Right renal cortex interstitium (tissue), 3 donors: ENCODE measurements at places on chromosomes 11 and 22.

DNA sequence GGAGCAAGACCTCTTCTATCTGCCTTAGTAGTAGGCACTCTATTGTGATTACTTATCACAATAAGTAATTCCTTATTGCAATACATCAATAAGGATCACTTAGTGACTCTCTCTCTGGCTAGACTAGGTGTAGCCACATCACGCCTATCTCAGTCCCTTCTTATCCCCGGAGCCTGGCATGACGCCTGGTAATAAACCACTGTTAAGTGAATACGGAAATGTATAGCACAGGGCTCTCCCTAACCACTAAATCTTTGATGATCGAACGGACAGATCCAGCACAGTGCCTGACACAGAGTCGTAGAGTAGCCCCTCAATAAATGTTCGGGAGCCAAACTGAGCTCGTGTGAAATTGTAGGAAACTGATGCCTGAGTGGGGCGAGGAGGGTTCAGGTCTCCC lies 143.3 kb downstream of the FBXO7 start:
- DNase-seq, result no peak

GRCh38 chr11:79052544-79052943 lies 388.3 kb downstream of the TENM4 start:
- DNase-seq, result no peak

GRCh38 chr11:118757876-118758399 lies 33.0 kb downstream of the DDX6 start:
- DNase-seq, result no peak

DNA sequence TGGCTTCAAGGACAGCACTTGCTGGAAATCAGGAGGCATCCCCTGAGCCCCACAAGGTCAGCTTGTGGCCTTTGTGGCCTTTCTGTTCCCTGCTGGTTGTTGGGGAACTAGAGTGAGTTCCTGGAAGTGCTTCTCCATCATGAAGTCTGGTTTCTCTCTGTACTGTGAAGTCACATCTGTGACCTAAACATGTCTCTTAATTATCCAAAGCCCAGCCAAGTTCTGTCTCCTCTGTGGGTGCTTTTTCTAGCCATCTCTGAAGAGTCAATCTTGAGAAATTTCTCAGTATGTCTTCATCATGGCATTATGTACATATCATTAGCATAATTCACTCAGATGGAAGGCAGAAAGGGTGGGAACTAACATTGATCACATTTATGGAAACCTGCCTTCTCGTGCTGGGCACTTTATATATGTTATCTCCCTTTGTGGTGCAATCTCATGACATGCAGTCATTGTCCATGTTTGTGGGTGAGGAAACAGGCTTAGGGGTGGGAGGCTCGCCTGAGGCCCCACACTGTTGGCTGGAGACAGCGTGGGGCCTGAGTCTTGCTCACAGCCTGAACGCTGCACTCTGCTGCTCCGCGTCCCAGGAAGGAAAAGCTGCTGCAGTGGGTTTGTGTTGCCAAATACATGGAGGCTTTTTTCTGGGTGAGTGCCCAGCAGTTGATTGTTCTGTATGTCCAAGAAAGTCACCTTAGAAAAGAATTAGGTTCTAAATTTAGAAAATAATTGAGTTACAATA lies 24.6 kb downstream of the IGHMBP2 start:
- no peak for DNase-seq

DNA sequence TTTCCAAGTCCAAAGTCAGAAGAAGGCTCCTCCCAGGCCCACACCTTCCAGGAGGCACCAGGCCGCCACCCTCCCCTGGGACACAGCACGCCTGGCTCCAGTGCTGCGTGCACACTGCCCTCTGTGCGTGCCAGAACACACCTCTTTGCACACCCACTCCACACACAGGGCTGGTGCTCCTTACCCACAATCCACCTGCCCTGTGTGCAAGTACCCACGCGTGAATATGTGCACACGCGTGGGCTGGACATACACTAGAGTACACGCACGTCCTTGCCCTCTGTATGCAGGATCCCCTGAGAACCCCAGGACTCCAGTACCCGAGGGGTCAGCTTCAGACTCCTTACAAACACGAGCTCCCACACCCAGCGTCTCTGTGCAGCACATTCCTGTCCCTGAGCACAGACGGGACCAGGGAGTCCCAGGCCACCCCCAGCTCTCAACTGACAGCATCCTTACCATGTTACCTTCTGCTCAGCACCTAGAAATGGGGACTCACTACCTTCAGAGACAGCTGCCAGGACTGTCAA lies 2.8 kb downstream of the DUSP8 start:
- DNase-seq, result no peak

- DNase-seq, result peak; percentile 69
Measured at GRCh38 chr11:131694526-131695424, 324.4 kb downstream of the NTM start.

- no peak for DNase-seq
Measured at GRCh38 chr22:26835929-26836528, 178.6 kb downstream of the MIAT start.
